CD4-positive, alpha-beta T cell treated with Interleukin-4 for 4 hours (primary cell): ENCODE measurements at places on chromosomes 12 and 14.

GRCh38 chr14:36988568-36988967 lies 183.8 kb downstream of the SLC25A21 start:
- no peak for DNase-seq

GRCh38 chr14:100884456-100884855 lies 19.1 kb downstream of the RTL1 start:
- DNase-seq: no peak

DNA sequence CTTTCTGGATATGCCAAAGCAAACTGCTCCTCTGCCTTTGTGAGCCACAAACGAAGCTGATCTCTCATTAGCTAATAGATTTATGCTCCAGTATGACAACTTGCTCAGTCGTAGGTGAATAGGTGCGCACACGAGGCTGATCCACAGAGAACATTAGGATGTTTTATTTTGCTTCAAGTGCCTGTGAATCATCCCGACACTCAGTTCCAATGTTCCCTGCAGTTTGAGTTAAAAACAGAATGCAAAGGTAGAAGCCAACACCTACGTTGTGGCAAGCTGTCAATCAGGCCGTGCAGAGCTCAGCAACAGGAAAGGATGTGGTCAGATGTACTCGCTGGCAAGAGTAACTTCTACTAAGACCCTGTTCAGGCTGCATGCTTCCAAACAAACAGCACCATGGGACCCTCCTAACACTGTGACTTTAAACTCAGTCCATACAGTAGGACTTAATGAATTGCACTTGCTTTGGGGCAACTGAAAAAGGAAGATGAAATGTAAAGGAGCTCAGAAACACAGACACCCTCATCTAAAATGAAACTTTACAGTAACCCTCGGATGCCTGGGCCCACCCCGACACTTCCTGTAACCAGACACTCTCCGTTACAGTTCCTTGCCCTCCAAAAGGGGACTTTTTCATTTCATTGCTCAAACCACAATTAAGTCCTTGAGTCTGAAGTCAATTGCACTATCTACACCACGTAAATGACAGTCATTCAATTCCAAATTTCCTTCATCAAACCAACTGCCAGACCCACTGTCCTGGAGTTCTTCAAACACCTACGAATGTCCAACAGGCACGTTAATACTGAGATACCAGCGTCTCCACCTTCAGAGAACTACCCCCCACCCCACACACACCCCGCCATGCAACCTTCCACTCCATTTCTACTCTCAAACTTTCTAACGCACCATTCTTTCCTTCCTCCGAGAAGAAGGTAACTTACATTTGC lies 1.6 kb downstream of the CCDC88C start:
- DNase-seq: peak; percentile 81

GRCh38 chr12:106378788-106379187 lies 21.2 kb downstream of the POLR3B start:
- no peak for DNase-seq

GRCh38 chr14:91919814-91920213 lies 27.7 kb downstream of the FBLN5 start:
- no peak for DNase-seq

GRCh38 chr12:32891956-32892355 lies 4.6 kb downstream of the PKP2 start:
- no peak for DNase-seq

GRCh38 chr14:99382071-99382470 lies 98.6 kb downstream of the SETD3 start:
- no peak for DNase-seq

GRCh38 chr14:80699861-80700260 lies 241.7 kb downstream of the CEP128 start:
- DNase-seq: no peak

DNA sequence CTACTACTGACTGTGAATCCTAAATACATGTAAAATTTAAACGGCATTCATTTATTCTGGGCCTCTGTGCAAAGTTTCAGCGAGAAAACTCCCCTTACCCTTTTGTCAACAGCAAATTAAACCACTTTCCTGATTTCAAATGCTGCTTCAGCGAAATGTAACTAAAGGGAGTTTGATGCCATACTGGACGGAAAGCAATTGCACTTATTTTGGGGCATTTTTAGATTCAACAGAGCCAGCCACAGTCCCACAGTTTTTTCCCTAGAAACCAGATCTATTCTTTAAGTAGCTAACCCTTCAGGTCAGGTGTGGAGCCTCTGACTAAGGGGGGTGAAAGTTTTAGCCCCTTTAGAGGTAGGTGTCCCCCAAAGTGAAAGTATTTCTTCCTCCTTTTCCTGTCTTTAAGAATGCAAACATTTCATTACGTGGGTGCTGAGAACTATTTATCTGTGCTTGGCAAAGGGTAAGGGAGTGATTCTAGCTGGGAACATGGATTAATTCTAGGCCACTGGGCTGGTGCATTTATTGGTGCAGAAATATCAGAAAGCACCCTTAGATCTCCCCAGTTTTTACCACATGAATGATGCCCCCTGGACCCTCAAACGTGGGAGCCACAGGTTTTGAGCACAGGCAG lies 72.7 kb downstream of the SPTB start:
- DNase-seq: no peak

DNA sequence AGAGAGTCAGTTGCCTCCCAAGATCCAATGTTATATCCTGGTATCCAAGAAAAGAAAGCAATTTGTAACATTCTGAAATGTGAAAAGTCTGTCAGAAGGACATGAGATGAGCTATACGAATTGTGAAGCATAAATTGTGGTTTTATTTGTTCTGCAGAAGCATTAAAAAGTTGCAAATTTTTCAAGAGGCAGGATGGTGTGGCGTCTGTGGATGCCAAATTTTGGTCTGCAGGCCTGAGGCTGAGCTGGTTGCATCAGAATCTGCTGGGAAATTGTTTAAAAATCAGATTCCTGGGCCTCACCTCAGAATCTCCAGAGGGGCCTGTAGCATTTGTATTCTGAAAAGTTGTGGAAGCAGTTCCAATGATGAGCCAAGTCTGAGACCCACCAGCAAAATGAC lies 284.7 kb downstream of the NUAK1 start:
- DNase-seq: no peak

- no peak for DNase-seq
These were observed 260.7 kb upstream of the NOS1 start for GRCh38 chr12:117622087-117622486.

- no peak for DNase-seq
These were observed 1.2 kb downstream of the MMP17 start for GRCh38 chr12:131829356-131829747.

DNA sequence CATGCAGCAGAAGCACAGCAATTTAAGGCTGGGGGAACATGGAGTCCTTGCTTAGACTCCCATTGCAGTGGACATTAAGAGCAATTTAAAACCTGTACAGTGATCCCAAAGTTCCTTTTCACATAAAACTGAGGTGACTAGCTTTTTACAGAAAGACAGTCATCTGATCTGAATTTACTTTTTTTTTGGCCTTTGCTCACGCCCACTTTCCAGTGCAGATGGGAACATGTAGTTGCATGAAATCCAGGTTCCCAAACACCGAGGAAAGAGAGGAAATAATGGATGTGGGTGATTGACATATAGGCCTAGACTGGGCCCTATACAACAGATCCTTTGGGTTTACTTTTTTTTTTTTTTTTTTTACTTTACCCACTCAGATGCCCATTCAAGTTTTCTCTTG lies 126.4 kb upstream of the PTPRB start:
- DNase-seq: no peak

GRCh38 chr14:87133073-87133801 lies 859.7 kb downstream of the GALC start:
- DNase-seq: no peak

- no peak for DNase-seq
These were observed 37.0 kb downstream of the DTX1 start for GRCh38 chr12:113093409-113094101.

DNA sequence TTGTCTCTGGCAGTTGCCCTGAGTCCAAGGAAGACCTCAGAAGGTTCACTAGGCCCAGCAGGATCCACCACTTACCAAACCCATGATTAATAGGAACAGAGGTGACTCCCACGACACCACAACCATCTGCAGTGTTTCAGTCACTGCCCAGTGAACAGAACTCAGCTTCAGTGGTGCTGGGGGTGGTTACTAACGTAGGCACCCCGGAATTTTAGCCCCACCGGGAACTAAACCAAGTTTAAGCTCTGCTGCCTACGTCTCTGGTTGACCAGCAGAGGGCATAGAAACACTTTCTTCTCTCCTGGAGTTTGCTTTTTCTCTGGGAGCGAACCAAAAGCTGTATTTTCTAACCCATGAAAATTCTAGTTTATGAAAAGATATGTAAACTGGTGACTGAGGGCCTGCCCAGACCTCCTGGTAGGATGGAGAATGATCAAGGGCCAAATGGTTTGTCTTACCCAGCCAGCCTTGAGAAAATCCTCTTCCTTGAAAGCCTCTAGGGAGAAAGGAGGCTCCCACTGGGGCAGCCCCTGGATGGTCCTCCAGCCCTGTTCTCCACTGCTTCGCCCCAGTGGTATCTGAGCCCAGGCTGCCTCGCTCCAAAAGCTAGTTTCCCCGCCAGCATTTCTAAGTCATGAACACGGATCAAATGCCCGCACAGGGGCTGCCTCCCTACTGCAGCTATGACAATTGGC lies 379.8 kb downstream of the DPF3 start:
- no peak for DNase-seq

DNA sequence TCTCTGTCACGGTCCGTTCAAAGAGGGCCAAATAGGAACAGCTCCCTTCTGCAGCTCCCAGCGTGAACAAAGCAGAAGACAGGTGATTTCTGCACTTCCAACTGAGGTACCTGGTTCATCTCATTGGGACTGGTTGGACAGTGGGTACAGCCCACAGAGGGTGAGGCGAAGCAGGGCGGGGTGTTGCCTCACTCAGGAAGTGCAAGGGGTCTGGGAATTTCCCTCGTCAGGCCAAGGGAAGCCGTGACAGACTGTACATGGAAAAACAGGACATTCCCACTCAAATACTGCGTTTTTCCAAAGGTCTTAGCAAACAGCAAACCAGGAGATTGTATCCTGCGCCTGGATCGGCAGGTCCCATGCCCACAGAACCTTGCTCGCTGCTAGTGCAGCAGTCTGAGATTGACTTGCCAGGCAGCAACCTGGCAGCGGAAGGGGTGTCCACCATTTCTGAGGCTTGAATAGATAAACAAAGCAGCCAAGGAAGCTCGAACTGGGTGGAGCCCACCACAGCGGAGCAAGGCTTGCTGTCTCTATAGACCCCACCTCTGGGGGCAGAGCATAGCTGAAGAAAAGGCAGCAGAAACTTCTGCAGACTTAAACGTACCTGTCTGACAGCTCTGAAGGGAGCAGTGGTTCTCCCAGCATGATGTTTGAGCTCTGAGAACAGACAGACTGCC lies 22.7 kb downstream of the SLC38A1 start:
- DNase-seq: no peak

GRCh38 chr12:111693818-111694217 lies 8.0 kb downstream of the ACAD10 start:
- no peak for DNase-seq

- DNase-seq: no peak
These were observed 162.7 kb downstream of the GRIP1 start for GRCh38 chr12:66516133-66516532.

GRCh38 chr14:103094406-103095209 lies at the start of gene EXOC3L4:
TSS of gene EXOC3L4 (plus strand) at chr14:103094725. CDS start at chr14:103100220, 5,495 bp downstream.
- DNase-seq: no peak

GRCh38 chr14:94656043-94656442 lies 43.9 kb downstream of the SERPINA3 start:
- DNase-seq: no peak

- no peak for DNase-seq
These were observed 105.2 kb downstream of the BBS10 start for GRCh38 chr12:76242813-76243550.

- DNase-seq: no peak
These were observed 21.4 kb upstream of the SLC16A7 start for GRCh38 chr12:59574406-59574805.

DNA sequence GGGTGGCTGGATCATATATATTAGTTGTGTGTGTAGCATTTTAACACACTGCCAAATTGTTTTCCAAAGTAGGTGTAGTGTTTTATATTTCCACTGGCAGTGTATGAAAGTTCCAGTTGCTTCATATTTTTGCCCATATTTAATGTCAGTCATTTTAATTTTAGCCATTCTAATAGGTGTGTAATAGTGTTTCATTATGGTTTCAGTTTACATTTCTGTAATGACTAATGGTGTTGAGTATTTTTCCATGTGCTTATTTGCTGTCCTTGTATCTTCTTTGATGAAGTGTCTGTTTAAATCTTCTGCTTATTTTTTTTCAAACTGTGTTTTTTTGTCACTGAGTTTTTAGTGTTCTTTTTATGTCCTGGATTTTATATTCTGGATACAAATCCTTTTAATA lies 8.7 kb downstream of the TBC1D15 start:
- DNase-seq: no peak

- DNase-seq: no peak
These were observed 50.4 kb downstream of the NUAK1 start for GRCh38 chr12:106088246-106088808.

GRCh38 chr12:3202096-3202495 lies 124.9 kb downstream of the TSPAN9 start:
- no peak for DNase-seq

- DNase-seq: no peak
These were observed 44.2 kb upstream of the DDX11 start for GRCh38 chr12:31029468-31029867.

DNA sequence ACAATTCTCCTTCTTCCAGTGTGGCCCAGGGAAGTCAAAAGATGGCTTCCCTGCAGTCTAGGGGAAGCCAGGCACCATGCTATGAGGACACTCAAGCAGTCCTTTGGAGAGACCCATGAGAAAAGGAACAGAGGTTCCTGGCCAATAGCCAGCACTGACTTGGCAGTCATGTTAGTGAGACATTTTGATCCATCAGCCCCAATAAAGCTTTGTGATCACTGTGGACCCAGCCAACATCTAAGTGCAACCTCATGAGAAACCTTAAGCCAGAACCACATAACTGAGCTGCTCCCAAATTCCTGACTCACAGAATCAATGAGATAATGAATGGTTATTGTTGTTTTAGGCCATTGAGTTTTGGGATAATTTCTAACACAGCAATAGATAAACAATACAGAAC lies 51.0 kb upstream of the NAP1L1 start:
- no peak for DNase-seq

GRCh38 chr12:131094831-131095805 lies 141.4 kb downstream of the ADGRD1 start:
- no peak for DNase-seq

DNA sequence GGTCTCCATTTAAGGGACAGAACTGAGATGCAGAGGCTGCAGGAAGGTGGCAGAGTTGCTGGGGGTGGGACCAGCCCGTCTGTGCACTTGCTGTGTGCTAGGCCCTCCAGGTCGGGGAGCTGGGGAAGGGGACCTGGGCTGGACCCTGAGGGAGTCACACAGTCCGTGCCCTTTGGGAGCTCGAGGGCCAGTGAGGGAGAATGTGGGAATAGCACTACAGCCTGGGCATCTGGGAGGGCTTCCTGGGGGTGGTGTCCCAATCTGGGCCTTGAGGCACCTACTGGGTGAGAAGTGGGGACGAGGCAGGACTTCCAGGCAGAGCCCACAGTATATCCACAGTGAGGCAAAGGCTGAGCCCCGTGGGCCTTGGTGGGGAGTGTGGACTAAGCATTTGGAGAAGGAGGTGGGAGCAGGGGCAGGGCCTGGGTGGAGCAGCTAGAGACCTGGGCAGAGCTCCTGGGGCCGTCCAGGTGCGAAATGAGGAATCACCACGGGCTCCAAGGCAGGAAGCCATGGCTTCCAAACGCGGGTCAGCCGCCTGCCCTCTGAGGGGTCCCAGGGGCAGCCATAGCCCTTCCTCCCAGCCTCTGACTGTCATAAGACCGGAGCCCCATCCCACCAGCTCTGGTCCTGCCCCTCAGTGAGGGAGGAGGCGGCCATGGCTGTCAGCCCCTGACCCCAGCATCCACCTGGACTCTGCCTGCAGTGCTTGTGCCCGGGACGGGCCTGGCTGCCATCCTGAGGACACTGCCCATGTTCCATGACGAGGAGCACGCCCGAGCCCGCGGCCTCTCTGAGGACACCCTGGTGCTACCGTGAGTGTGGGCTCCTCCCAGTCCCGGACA lies 6.6 kb downstream of the ASPG start:
- DNase-seq: no peak
